Stimulated activated CD4-positive, alpha-beta T cell treated with anti-CD3 and anti-CD28 coated beads, Interleukin-2, amount 100 ng/mL, for 4 hours (primary cell): ENCODE measurements at places on chromosomes 4 and X.
A peak's percentile ranks its signal among the peaks of the same experiment; 100 is the strongest.

DNA sequence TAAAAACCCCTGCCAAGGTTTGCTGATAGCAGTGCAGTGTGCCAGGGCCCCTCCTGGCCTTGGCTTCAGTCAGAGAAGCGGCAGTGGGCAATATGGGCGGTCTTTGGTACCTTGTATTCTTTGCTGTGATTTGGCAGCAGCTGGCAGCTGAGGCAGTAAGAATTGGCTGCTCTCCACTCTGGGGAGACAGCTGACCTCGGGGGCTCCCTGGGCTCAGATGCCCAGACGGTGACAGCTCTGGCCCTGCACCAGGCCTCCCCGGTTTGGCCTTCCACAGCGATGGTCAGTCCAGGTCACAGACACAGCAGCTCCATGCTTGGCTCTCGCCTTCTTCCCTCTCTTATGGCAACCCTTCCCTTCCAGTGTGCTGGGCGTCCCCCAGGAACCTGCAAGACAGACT is 330.9 kb downstream of the BCOR start:
- no peak for DNase-seq

GRCh38 chr4:101283434-101283833 is 63.9 kb downstream of the PPP3CA start:
- no peak for DNase-seq

DNA sequence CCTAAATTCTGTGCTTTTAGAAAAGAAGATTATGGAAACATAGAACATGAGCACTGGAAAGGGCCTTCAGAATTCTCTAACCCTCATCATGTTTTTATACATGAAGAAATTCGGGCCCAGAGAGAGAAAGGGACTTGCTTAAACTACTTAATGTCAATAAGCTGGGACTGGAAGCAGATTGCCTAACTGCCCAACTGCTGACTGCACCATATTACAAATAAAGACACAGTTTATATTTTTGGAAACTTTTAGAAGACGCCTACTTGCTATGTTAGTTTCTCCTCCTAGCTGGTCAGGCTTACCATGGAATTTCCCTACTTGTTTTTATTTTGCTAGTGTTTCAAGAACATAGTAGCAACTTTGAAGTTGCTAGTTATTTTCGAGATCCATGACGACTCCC is 47.1 kb downstream of the SLC9A6 start:
- DNase-seq, result no peak

DNA sequence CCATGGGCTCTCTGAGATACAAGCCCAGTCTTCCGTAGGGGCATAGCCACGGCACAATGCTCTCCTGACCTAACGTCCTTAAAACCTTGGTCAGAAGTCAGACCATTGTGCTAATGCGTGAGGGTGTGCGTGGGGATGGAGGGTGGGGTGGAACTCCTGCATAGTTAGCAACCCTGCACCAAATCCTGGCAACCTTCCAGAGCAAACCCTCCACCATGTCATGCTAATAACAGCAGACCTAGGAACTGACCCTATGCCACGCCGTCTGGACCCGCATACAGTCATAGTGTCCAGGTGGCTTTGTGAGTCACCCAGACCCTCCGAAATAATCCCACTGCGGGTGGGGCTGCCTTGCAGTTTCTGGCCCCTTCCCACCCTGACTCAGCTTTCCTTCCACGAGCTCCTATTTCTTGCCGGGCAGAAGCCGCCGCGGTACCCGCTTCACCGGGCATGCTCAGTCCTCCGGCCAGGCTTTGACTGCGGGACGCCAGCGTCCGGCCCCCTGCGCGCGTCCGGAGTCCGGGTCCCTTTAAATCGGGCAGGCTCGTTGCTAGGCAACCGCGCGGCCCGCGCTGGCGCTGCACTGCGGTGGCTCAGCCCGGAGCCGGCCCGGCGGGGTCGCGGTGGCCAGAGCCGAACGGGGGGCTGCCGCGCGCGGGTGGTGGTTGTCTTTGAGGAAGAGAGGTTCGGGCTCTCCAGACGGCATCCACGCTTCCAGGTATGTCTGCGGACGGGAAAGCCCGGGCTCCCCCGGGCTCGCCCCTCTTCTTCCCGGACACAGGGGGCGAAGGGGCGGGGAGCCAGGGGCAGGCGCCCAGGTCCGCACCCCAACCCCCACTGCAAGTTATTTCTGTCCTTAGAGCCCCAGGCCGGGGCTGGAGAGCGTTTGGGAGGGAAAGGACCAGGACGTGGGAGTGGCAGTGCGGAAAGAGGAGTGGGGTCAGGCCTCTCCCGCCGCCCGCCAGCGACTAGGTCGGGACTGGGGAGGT is at the start of gene CCDC160:
Gene CCDC160 (plus strand): TSS at position 557 of the 989 bp plus-strand sequence. CDS start 7,619 bp downstream, outside the sequence.
- no peak for DNase-seq

- DNase-seq, result no peak
These were observed 335.8 kb upstream of the SFRP2 start for GRCh38 chr4:154124539-154125255.

GRCh38 chrX:9832811-9833210 is 46.6 kb downstream of the SHROOM2 start:
- DNase-seq, result no peak

- no peak for DNase-seq
These were observed 93.8 kb downstream of the MANBA start for GRCh38 chr4:102667001-102667400.

- DNase-seq, result no peak
These were observed 373.6 kb downstream of the MID1IP1 start for GRCh38 chrX:39174772-39175417.

- DNase-seq, result no peak
These were observed at the start of gene KLHL34 for GRCh38 chrX:21658152-21658737. Gene KLHL34, minus strand, starts transcription at chrX:21658330. Its CDS starts 542 bp downstream, at chrX:21657788.

DNA sequence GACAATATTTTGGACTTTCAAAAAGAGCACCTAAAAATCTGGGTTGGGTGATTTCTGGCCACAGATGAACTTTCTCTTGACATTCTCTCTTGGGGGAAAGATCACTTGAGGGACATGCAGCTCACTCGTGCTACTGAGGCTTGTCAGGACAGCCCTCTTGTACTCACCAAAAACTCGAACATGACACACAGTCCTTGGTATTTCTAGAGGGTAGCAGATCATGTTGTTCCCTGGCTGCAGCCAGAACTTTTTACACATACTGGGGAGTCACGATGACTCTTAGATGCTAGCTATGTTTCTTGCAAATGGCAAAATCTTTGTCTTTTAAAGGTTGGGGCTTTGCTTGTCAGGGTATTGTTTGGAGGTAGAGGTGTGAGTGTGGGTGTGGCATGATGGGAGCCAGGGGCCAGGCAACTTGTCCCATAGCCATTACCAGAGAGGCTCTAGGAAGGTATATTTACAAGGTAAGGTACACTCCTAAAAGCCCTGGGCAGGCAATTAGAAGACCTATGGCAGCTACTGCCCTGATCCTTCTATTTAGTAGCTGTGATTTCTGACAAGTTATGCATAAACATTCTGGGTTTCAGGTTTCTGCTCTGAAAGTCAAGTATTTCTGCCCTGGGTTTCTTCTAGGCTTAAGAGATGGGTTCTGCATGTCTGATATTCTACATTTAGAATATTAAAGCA is 241.7 kb upstream of the TLL1 start:
- no peak for DNase-seq

DNA sequence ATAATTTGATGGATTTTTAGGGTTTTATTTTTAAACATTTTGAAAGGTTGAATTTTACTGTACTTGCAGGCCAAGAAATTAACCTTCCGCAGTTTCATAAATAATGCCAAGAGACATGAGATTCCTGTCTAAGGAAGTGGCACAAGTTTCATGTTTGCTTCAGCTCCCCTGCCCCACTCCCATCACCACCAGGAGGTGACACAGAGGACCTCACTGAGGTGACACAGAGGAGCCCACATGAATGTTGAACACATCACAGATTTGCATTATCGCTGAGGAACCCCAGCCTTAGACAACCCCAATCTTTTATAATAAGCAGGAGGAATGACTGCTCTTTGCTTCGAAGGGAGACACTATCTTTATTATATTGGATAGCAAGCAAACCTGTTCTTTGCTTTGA is 491.4 kb upstream of the ATOH1 start:
- no peak for DNase-seq

GRCh38 chr4:47741200-47741599 is 96.7 kb downstream of the CORIN start:
- no peak for DNase-seq

- DNase-seq, result no peak
These were observed 53.0 kb downstream of the TMEM154 start for GRCh38 chr4:152626790-152627189.

GRCh38 chr4:52825460-52826090 is 36.5 kb upstream of the RASL11B start:
- no peak for DNase-seq

- no peak for DNase-seq
These were observed 157.4 kb downstream of the PALLD start for GRCh38 chr4:168654104-168654847.

DNA sequence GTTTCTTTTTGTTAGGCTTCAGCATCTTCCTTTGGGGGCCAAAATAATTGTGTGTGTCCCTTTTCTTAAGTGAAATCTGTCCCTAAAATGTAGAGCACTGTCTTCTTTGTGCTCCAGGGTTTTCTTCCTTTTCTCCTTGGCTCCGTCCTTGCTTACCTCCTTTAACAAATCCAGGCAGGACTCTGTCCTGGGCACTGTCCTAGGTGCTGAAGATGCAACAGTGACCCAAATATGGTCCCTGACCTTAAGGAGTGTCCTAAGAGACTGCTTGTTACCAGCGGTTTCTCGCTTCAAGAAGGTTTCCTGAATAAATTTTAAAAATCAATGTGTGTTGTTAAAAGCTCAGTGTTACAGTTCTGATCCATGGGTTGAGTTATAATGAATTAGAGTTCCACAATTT is 471.8 kb downstream of the KCNIP4 start:
- DNase-seq, result no peak

- no peak for DNase-seq
These were observed 9.2 kb upstream of the RNF150 start for GRCh38 chr4:141142423-141142822.

DNA sequence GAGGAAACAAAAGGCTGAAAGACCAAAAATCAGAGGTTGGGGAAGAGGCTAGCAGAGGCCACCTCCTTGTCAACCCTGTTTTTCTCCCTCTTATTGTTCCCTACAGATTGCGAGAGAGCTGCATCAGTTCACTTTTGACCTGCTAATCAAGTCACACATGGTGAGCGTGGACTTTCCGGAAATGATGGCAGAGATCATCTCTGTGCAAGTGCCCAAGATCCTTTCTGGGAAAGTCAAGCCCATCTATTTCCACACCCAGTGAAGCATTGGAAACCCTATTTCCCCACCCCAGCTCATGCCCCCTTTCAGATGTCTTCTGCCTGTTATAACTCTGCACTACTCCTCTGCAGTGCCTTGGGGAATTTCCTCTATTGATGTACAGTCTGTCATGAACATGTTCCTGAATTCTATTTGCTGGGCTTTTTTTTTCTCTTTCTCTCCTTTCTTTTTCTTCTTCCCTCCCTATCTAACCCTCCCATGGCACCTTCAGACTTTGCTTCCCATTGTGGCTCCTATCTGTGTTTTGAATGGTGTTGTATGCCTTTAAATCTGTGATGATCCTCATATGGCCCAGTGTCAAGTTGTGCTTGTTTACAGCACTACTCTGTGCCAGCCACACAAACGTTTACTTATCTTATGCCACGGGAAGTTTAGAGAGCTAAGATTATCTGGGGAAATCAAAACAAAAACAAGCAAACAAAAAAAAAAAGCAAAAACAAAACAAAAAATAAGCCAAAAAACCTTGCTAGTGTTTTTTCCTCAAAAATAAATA is 179.9 kb downstream of the AR start:
- DNase-seq, result no peak

GRCh38 chrX:16560173-16560572 is 89.8 kb upstream of the S100G start:
- DNase-seq, result no peak

DNA sequence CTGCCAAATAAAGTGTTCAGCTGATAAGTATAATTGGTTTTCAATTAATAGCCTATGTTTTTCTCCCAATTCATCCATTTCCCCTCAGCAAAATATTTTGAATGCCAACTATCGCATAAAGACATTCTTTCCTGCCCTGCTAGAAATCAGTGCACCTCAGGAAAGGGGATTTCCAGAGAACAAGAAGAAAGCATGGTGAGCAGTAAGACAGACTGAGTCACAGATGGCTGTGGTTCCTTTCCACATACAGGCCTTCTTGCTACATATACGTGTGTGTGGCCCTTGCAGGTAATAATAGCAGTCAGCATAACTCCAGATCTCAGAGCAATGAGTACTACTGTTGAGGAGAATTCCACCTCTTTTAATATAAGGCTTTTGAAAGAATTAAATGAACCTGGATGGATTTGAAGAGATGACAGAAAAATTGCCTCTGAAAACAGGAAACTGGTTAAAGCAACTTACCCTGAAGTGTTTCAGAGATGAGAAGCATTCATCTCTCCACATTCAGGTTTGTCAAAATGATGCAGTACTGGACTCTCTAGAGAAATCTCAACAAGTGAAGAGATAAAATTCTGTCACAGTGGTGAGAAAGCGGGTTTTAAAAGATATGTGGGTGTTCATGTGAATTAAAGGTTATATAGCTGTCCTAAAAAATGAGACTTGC is 13.6 kb downstream of the GASK1B start:
- no peak for DNase-seq

DNA sequence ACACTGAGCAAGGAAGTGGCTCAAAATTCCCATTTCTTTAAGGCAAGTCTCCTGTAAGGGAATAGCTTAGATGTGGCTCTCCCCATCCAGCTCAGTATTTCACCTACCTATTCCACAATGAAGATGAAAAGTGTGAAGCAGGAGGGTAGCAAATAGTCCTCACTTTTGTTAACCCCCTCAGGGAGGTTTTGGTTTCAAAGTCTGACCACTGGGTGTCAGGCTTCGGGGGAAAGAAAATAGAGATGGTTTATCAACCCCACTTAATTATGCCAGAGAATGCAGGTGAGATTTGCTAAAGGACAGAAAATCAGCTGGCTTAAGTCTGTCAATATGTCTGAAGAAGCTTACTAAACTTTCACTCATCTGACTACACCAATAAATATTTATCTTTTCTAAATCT is 69.5 kb downstream of the DHX15 start:
- no peak for DNase-seq

DNA sequence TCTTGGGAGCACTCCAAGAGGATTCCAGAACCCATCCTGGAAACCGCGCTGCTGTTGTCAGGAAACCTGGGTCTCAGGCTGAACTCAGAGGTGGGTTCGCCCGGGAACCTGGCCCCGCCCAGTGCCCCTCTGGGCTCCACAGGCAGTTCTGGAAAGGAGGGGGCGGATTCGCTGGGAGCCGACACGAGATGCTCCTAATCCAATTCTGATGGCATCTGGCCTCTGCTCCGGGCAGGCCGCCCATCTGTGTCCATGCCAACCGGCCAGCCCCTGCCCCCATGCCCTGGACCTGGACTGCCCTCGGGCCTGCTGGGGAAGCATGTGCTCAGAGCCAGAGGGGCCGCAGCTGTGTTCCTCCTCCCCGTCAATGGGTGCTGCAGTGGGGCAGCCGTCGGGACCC is 21.0 kb downstream of the ATP2B3 start:
- DNase-seq, result no peak

GRCh38 chr4:185685804-185686203 is 126.2 kb downstream of the SORBS2 start:
- no peak for DNase-seq

- DNase-seq, result peak; percentile 58
These were observed 15.1 kb downstream of the PALLD start for GRCh38 chr4:168511780-168512489.

GRCh38 chr4:42488114-42488513 is 90.8 kb downstream of the SHISA3 start:
- no peak for DNase-seq
